ENCODE measurements at places on chromosomes 2 and 18.

DNA sequence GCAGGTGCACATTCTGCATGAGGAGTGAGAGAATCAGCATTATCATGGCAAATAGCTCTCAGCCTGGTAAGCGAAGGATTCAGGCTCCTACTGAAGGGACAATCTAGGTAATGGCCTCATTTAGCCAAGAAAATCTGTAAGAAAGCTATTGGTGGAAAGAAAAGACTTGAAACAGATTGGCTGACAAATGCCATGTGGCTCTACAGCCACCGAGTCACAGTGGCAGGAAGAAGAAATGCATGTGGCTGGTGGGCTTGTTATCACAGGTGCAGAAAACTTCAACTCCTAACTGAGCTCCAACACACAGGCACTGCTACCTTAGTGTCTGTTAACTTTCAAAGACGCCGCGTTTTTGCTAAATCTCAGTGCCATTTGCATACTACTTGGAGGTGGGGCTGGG, 60.6 kb upstream of the REV1 start:
- DNase-seq = no peak

GRCh38 chr18:38900445-38900844, 1334.8 kb upstream of the CELF4 start:
- DNase-seq = no peak

GRCh38 chr2:47799031-47799609, 16.2 kb downstream of the MSH6 start:
- DNase-seq = no peak

DNA sequence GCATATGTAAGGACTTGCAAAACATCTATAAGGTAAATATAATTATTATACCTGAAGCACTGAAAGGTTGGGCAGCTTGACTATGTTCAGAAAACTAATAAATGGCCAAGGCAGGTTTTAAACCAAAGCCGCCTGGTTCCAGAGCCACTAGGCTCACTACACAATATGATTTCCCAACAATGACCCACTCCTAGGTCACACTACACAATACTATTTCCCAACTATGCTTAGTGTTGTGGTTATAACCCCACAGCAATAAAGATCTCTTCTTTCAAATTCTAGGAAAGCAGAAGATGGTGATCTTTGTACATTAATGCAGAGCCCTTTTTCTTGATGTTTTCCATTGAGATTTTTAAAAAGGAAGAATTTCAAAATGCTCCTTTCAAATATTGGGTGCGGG, 180.4 kb downstream of the CYRIA start:
- no peak for DNase-seq

GRCh38 chr2:110903548-110903947, 171.2 kb downstream of the ACOXL start:
- DNase-seq = no peak

DNA sequence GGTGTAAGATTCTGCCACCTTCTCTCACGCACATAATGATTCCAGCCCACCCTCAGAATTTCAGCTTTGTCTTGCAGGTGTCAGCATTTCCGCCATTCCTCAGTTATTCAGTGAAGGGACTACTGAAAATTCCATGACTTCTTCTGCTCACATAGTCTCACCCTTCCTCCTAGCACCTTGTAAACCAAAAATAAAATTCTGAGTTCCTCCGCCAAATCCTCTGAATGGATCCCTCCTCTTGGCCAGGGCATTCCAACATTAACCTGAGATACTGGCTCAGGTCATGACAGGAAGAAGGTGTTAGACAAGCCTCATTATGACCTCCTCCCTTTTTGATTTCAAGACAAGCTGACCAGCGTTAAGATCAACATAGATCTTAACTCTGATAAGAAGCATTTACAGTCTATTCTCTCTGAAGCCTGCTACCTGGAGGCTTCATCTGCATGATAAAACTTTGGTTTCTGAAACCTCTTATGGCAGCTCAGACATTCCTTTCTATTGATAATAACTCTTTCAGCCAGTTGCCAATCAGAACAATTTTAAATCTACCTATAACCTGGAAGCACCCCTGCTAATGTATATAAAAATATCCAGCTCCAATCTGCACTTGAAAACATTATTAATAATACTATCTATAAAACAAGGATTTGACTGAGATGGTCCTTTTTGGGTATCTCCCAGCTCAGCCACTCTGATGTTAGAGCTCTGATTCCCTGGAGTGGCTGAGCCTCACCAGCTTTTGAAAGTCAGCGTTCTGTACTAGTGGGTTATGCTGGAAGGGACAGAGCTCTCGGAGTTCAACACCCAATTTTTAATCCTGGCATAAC, 136.4 kb upstream of the APCDD1 start:
- DNase-seq = no peak

DNA sequence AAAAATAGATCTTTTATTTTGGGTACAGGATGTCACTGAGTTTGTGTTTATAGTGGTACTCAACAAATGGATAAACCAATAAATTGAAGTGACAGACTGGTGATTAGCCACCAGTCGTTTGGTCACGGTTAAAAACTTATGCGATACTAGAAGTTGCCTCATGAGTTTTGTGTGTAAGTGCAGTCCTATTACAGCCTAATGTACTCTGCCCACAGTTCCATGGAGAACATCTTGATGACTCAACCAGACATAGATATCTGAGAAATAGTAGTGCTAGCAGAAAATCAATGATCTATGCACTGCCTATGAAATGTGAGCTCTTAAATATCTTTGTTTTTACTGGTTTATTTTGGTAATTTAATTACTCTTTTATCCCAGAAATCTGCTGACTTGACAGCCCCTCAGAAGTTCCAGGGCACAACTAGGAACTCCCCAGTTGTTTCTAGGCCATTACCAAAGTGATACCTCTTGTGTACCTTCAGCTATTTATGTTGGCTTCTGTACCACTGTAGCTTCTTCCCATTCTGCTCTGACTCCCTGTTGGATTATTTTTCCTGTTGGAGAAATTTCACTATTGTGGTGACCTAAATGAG, 209.1 kb upstream of the KCNJ3 start:
- DNase-seq = no peak

DNA sequence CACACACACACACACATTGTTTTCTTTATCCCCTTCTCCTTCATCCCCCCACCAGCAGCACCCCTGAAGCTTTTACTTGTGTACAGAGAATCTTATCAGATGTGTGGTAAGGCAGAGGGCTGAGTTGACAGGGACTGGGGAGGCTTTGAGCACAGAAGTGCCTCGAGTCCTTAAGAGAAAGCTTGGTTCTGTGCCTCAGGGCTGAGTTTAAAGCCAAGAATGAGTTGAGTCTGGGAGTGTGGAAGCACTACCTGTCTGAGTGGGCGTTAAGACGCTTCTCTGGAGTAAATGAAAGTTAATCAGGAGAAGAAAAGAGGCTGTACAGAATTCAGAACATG, 2.7 kb downstream of the ID2 start:
- DNase-seq = peak; percentile 56

DNA sequence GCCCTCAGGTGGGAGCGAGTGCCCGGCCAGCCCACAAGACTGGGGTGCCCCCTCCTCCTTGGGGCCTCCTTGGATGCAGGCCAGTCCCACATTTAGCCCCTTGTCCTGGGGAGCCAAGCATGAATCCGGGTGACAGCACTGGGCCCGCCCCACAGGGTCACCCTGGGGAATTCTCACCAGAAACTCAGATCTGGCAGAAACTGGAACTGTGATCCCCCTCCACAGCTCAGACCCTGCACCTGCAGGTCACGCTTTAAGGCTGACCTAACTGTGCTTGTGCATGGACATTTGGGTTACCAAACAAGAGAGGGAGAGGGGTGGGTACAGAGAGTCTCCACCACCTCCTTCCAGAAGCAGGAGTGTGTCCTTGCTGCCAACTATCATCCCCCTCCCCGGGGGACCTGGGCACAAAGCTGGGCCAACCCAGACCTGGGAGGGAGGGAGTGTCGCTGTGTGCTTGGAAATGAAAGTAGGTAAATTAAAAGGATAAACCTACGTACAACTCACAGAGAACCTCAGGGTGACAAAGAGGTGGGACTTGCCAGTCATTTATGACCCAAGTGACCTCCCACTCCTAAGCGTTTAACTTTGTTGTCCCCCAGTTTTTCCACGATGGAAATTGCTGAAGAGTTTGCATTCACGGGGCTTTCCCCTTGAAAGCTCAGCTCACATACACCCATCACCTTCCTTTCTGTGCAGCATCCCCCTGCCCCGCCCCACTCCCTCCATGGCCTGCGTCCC, 9.1 kb downstream of the ITM2C start:
- DNase-seq = no peak

Data from liver (tissue), 10 donors.